ENCODE measurements at places on chromosomes 6 and 20.

GRCh38 chr6:143882401-143882930, 18.2 kb downstream of the ZC2HC1B start:
- no peak for DNase-seq

- DNase-seq: no peak
These were observed 981 bp upstream of the TNF start for GRCh38 chr6:31574106-31575061.

DNA sequence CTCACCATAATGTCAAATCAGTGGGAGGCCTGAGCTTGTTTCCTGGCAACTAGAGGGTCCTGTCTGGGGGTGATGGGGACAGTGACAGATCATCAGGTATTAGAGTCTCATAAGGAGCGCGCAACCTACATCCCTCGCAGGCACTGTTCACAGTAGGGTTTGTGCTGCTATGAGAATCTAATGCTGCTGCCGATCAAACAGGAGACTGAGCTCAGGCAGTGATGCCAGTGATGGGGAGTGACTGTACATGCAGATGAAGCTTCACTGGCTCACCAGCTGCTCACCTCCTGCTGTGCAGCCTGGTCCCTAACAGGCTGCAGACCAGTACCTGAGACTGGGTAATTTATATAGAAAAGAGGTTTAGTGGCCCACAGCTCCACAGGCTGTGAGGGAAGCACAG, 147.3 kb downstream of the TTLL2 start:
- DNase-seq: no peak

- DNase-seq: no peak
These were observed 206.6 kb downstream of the TFAP2B start for GRCh38 chr6:51025082-51025777.

DNA sequence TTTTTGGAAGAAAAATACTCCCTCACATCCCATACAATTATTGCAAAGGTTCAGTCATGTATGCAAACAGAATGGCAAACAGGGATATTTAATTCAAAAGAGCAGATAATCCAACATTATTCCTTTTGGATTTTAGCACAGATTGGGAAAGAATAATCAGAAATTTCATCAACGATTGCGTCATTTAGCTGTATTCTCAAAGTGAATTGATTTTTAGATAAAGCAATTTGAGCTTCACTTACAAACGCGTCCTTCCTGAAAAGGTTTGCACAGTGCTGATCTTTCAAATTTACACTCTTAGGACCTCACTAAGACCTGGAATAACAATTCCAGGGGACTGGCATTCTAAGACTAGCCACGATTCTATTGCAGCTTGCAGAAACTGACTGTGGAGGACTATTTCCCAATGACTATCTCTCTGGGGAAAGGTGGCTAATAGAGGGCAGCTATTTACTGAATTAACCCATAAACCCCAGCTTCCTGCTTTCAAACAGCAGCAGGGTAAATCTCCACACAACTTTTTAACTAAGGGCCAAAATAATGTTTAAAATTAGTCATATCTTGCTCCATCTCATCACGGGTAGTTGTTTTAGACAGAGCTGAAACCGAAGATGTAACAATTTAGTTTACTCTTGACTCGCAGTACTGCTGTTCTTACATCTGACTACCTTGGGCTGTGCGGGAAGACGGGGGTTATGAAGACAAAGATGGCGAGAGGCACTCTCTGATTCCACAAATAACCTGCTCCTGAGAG, 131.2 kb upstream of the FAM184A start:
- DNase-seq: no peak

- DNase-seq: no peak
These were observed 17.3 kb downstream of the NCOA7 start for GRCh38 chr6:125808060-125808459.

GRCh38 chr6:133129556-133129955, 111.6 kb upstream of the EYA4 start:
- DNase-seq: no peak

- DNase-seq: no peak
These were observed 78.9 kb upstream of the SCP2D1 start for GRCh38 chr20:18734525-18735189.

GRCh38 chr6:11009353-11009752, 34.8 kb downstream of the ELOVL2 start:
- no peak for DNase-seq

DNA sequence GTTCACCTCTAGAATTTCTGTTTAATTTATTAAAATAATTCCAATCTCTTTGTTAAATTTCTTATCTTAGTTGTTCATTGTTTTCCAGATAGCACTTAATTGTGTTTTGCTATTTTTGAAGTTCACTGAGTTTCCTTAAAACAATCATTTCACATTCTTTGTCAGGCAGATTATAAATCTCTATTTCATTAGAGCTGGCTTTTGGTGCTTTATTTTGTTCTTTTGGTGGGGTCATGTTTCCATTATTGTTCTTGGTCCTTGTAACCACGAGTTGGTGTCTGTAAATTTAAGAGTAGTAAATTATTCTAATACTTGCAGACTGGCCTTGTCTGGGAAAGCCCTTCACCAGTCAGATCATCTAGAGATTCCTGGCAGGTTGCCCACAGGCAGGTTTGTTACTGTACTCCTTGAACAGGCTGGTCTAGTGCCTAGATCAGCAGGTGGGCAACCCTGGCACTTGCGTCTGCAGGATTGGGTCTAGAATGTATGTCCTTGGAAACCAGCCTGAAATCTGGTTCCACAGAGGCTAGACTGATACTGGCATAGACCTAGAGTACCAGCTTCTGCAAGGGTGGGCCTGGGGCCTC, 110.4 kb downstream of the ADGB start:
- DNase-seq: no peak

- no peak for DNase-seq
These were observed 301.2 kb downstream of the LRFN2 start for GRCh38 chr6:40285996-40286395.

- no peak for DNase-seq
These were observed 80.9 kb downstream of the WASF1 start for GRCh38 chr6:110098511-110099116.

DNA sequence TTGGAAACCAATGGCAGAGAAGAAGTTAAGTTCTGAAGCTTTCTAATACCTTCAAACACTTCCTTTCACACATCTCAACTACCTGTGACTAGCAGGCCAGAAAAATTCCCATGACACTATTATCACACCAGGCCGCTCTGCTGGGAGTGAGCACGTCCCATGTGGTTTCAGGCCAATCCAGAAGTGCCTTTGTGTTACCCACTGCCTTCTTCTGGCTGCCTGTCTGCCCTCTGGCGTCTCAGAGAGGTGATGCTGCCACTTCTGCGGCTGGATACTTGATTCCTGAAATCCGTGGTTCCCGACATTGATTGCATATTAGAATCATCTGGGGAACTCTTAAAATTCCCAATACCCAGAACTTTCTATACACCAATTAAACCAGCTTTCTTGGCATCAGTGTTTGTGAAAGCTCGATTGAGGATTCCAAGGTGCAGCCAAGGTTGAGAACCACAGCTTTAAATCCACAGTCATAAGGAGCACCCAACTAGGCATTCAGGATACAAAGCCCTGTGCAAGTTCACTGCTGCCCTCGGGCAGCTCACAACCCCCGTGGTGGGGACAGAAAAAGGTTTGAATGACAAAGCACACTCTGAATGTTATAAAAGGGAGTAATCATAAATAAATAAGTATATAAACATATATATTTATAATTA, 65.6 kb downstream of the STMND1 start:
- DNase-seq: no peak

DNA sequence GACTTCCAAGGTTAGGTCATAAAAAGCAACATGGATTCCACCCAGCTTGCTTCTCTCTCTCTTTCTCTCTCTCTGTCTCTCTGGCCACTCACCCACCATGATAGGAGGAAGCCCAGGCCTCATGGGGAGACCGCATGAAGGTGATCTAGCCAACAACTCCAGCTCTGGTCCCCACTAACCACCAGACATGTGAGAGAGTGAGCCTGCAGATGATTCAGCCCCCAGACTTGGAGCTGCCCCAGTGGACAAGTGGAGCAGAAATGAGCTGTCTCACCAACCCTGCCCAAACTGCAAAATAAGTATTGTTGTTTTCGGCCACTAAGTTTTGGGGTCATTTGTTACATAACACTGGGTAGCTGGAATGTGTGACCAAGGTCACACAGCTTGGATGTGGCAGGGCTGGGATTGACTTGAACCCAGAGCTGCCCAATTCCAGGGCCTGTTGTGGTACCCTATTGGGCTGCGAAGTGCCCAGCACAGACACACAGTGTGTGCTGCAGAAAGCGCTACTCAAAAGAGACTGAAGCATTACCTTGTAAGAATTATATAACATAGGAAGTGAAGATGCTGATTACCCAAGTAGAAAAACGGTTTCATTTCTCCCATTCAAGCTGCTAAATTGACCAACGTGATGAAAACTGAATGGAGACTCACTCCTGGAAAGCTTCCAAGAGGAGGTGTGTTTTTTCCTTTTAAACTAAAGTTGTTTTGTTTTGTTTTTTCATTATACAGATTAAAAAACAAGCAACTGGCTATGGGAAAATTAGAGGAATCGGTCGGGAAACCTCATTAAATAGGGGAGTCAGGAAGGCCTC, 9.1 kb upstream of the TLDC2 start:
- DNase-seq: no peak

DNA sequence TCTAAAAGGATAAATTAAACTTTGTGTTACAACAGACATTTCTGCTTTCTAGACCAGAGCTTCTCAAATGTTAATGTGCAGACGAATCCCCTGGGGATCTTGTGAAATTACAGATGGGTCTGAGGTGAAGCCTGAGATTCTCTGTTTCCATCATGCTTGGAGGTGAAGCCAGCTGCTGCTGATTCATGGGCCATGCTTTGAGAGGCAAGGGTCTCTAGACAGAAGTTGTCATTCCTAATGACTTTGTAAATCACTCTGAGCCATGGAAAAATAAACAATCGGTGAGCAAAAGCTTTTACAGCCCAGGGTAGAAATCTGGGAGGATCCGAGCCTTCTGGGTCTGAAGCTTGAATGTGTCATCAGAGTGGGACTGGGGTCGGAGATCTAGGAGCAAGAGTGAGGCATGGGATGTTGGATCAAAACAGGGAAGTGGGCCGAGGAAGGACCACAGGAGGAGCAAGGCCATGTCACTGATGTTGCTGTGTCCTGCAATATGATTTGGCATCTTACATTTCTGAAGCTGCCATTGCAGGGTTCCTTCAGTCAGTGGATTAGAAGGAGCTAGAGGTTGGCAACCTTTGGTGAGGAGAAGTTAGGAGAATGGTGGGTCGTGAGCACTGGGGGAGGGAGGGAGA, 77.3 kb downstream of the TRMT11 start:
- no peak for DNase-seq

GRCh38 chr20:50916257-50916656, 15.0 kb downstream of the ADNP start:
- no peak for DNase-seq

DNA sequence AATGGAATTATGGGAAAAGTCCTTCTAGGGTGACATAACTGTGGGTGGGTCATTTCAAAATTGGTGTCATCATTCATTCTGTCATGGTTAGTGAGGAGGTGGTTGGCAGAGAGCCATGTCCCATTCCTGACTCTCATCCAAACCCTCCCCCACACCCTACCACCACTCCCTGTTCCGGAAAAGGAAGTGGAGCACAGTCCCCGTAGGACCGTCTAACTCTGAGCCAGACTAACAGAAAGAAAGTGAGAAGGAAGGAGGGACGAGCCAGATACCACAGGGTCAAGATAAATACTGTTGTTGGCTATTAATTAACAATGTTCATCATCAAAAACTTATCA, 4.8 kb downstream of the TRIM10 start:
- DNase-seq: no peak

- DNase-seq: no peak
These were observed 236.0 kb upstream of the EYS start for GRCh38 chr6:65943051-65943450.

GRCh38 chr6:86535100-86535499, 402.2 kb upstream of the HTR1E start:
- no peak for DNase-seq

GRCh38 chr6:4274382-4275082, 139.2 kb upstream of the ECI2 start:
- DNase-seq: no peak

DNA sequence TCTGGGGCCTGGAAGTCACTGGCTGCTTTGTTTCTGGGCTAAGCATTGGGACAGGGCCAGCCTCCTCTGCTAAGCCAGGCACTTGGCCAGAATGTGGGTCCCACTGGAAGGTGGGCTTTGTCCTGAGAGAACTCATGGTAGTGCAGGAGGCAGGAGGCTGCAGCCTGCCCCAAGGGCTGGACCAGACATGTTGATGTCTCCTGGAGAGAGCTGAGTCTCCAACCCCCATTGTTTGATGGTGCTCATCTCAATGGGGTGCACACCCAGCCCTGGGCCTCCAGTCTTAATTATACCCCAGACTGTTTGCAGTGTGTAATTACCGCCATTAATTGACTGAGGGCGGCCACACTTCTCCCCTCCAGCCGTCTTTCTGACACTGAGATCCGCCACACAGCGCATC, 220.5 kb upstream of the PMEPA1 start:
- no peak for DNase-seq

DNA sequence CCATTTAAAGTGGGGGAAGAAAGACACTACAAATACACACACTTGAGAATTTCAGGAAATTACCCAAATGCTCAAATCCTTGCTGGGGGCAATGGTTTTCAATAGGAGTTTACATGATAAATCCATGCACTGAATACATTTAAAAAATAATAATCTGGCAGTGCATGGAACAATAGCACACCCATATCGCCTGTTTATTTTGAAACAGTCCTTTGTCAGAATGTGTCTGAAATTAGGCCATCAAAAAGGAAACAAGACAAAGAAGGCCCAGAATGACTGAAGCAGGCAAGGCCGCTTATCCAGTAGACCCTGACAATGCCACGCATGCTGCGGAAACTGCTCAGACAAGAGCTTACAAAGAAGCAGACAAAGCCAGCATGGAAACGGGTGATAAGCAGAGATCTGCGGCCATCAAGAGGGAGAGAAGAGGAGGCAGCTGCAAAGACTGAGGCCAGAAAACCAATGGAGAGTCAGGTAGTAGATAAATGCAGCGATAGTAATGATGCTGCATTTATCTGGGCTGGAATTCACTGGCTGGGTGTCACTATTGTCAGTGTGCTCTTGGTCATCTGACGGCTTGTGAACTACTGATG, 211.9 kb upstream of the CNR1 start:
- DNase-seq: no peak

DNA sequence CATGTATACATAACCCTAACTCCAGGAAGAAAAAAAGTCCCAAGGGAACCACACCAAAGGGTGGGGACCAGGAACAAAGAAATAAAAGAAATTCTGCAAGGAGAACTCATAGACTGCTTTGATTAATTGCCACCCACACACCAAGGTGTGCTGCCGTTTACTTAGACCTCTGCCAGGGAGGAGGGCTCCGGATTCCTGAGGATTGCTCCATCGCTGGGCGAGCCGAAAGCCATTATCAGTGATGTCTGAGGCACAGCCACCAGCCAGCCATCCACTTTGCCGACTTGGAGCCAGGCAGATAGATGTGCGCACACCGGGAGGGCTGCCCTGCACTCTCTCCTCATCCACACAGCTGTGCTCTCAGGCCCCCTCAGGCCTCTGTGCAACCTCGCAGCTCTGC, 272.7 kb upstream of the FOXQ1 start:
- no peak for DNase-seq
